Activated CD4-positive, alpha-beta T cell treated with anti-CD3 and anti-CD28 coated beads for 36 hours (primary cell): ENCODE measurements at places on chromosomes 1 and 21.

- no peak for DNase-seq
These were observed 64.7 kb upstream of the NGF start for GRCh38 chr1:115402753-115403184.

GRCh38 chr1:224852901-224853568, 76.4 kb upstream of the DNAH14 start:
- no peak for DNase-seq

- DNase-seq: no peak
These were observed 858.1 kb upstream of the ADAMTS5 start for GRCh38 chr21:27825035-27825434.

DNA sequence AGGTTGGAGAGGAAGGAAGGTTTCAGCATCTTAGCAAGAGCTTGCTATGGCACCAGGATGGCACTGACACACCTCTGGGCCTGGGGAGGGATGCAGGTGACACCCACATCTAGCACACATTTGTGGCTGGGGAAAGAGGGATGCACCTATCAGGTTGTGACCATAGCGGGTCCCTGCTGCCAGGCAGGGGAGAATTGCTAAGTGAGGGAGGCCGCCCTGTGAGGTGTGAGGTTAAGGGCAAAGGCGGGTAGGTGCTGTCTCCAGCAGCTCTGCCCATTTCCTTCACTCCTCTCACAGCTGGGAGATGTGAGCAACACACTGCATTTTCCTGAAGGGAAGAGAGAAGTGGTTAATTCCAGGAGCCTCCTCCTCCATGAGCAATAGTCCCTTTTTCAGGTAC, 83.2 kb upstream of the TLR5 start:
- no peak for DNase-seq

DNA sequence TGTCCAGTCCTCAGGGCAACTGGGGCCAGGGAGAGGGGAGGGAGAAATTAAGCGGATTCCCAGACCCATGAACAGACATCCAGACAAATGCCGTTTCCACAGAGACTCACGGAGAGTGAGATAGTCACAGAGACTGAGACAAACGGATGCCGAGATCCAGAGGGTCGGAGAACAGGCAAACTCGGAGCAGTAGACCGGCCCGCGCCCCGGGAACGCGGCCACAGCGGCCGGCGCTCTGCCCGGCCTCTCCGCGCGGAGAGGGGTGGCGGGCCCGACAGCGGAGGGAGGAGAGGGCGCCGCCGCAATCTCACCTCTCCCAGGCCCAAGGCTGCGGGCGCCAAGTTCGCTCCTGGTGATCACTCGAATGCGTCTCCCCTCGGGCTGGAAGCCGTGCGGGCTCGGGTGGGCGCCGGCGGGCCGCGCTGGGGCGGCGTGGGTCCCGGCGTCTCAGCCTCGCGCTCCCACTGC, 831 bp upstream of the FOXD2 start:
- DNase-seq: peak; percentile 53

DNA sequence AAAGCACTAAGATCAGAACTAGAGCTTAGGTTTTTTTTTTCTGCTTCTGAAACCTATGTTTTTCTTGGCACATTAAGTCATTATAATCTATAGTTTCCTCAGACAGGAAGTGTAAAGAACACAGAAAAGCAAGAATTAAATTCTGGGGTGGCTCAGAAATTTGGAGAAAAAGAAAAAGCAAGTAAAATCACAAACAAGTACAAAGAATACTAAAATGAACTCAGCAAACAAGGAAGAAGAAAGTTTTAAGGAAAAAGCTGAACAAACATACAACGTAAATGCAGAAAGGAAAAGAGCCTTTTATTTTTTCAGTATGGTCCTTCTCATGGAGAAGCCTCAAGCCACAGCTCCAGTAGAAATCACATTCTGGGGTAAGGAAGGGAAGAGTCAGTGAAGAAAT, 8.6 kb upstream of the CNN3 start:
- no peak for DNase-seq

GRCh38 chr1:232728507-232729263, 76.5 kb upstream of the MAP10 start:
- DNase-seq: no peak

- no peak for DNase-seq
These were observed 979 bp downstream of the S100A9 start for GRCh38 chr1:153358691-153358975.

DNA sequence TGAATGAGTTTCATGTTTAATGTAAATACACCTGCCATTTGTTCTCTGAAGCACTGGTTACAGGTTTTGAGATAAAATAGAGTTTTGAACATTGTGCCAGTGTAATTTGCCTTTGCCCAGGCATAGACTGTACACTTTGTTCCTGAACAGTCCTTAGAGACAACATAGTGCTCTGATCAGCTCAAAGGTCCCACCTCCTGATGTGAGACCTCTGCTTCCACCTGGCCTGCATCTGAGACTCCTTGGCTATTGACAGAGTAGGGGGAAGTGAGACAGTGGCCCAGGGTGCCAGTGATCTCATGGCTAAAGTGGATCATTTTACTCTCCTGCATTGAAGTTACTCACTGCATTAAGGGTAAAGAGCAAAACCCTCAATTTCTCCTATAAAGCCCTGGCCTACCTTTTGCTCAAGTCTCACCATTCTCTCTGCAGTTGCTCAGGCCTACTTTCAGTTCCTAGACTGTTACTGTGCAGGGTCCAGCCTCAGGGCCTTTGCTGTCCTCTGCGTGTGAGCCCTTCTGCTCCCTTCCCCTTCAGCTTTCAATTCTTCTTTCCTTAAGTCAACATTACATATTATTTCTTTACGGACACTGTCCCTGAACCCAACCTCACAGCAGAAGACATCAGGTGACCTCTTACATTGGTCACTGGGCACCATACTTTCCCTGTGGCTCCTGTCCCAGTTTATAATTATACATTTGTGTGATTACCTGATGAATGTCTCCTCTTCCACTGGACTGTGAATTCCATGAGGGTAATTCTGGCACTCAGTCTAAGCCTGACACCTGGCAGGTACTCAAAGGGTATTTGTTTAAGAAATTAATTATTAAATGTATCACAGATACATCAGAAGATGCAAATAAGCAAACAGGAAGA, 142.9 kb downstream of the ROR1 start:
- DNase-seq: no peak

DNA sequence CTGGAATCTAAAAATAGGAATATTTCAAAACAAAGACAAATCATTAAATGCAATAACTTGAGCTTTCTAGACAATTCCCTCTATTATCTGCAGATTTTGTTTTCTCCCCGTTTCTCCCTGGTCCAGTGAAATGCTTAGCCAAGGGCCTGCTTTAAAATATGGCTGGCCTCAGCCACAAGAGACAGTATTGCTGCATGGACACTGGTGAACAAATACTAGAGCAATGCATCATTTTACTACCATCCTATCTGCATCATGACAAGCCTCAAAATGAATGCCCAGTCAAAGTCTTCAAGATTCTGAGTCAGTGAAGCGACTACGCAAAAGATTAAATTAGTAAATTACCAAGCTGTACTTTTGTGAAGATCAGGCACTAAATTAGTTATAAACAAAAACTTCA, 80.5 kb downstream of the ENAH start:
- no peak for DNase-seq

- DNase-seq: no peak
These were observed 3.5 kb upstream of the TSPEAR start for GRCh38 chr21:44714905-44715304.

GRCh38 chr1:246786606-246787238, 62.5 kb downstream of the SCCPDH start:
- no peak for DNase-seq

- DNase-seq: peak; percentile 48
These were observed 11.9 kb downstream of the PIGV start for GRCh38 chr1:26799479-26800142.

DNA sequence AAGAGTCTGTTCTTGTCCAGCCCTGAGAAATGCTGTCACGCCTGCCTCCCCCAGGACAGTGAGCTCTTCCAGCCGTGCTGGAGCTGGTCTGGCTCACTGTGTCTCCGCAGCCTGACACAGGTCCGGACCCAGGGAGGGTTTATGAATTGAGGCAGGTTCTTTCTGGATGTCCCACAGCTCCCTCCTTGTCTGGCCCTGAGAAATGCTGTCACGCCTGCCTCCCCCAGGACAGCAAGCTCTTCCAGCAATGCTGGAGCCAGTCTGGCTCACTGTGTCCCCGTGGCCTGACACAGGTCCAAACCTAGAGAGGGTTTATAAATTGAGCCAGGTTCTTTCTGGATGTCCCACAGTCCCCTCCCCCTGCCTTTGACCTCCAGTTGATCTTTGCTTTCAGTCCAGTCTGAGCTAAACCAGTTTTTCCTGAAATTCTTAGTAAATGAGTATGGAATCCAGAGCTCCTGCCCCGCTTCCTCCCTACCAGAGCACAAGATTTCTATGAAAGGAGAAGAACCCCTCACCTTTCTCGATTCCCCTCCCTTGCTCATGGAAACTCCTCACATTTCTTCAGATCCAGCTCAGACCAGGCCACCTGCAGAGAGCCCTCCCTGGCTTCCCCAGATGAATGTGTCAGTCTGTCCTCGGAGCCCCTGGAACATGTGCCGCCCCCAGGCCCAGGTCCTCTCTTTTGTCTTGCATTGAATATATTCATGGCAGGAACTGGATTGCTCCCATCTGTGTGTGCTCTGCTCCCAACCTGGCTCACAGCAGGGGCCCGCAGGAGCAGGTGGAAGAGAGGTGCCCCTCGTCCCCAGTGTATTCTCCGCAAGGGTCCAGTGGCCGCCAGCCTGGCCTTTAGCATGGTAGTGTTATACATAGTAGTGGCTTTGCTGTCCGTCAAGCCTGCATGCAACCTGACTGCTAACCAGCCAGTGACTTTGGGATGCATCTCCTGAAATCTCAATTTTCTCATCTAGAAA, 116.3 kb downstream of the EPHB2 start:
- DNase-seq: no peak

DNA sequence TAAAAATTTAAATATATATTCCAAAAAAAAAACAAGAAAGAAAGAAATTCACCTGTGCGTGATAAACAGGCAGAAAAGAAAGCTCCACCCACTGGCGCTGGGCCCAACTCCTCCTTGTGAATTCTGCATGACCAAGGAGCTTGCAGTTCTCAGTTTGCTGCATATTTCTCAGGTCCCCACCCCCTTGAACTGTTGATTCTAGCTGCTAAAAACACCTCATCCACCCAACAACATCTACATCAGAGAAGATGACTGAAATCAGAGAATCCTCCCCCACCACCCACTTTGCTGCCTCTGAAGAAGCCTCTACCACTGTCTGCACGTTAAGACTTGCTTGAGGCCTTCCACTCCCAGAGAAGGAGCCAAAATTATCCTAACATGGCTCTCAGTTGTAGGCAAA, 104.8 kb downstream of the RGS2 start:
- peak; percentile 19 for DNase-seq

DNA sequence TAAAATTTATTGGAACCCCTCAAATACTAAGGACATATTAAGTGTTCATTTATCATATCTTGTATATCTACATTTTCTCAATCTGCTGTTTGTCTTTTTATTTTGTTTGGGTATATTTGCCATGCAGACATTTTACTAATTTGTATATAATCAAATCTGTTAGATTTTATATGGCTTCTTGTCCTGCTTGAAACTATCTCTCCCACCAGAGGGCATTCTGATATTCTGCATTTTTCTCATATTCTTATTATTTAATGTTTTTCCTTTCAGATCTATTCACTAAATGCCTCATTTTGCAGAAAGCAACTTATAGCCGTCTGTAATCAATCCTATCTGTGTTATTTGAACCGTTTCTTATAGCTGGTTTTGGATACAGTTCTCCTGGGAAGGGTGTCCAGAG, 745.5 kb downstream of the LRRIQ3 start:
- no peak for DNase-seq

DNA sequence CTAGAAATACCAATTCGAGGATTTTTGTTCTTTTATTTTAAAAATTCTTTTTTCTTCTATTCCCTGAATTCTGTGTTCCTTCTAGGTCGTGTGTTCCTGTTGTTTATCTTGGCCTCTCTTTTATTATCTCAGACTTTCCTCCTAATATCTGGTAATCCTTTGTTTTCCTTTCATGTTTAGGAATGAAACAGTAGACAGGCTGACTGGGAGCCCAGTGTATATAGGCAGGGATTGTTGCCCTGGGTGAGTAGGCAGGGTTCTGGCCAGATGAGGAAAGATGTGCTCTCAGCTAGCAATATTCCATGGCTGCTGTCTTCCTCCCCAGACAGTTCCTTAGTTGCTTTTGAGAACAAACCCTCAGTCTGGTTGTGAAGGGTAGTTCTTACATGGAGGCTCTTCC, 161.8 kb upstream of the PDE4B start:
- DNase-seq: no peak

DNA sequence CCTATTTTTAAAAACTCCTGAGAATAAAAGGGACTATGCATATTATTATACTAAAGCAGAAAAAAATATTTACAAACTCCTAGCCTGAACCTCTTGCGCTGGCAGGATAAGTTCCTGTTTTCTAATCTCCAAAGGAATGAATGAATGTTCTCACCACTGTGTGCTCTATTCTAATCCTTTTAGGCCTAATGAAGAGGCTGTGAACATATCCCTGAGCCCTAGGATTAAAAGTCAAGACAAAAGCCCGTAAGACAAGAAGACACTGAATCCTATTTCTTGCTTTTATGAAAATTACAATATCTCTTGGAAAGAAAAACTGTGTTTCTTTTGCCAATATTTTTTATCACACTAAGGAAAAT, 317.5 kb downstream of the HHAT start:
- DNase-seq: no peak

DNA sequence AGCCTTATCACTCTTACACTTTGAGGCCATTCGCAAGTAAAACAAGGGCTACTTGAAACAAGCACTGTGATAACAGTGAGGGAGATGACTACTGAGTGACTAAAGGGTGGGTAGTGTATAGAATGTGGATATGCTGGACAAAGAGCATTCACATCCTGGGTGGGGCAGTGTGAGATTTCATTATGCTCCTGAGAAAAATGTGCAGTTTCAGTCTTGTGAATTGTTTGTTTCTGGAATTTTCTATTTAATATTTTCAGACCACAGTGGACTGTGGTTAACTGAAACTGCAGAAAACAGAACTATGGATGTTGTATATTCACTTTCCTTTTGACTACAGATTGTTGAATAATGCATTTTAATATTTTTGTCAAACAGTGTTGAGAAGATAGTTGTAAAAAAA, 25.1 kb upstream of the B3GALT2 start:
- DNase-seq: no peak

GRCh38 chr1:3657578-3658230, 5.4 kb downstream of the TP73 start:
- DNase-seq: no peak

DNA sequence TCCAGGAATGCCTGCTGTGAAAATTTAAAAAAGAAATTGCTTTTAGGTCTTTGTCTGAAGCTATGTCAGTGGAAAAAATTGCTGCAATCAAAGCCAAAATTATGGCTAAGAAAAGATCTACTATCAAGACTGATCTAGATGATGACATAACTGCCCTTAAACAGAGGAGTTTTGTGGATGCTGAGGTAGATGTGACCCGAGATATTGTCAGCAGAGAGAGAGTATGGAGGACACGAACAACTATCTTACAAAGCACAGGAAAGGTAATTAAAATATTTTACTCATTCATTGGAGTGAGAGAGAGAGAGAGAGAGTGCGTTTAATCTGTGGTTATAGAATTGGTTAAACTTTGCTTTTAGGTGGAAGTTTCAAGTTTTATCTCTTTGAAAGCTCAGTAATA, 20.0 kb downstream of the CDC73 start:
- no peak for DNase-seq

DNA sequence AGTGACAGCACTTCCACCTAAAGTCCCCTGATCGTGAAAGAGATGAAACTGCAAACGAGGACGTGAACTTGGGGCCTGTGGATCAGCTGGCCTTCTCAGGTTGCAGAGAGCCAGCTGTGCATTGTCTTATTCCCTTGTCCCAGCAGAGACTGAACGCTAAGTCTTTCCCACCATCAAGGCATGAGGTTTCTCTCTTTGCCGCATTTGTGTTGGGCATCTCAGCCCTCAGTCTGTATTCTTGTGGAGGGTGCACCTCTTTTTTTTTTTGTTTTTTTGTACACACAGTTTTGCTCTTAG, 71.4 kb downstream of the KIF26B start:
- no peak for DNase-seq
